ENCODE measurements at places on chromosomes 6 and 20.
A peak's percentile ranks its signal among the peaks of the same experiment; 100 is the strongest.

GRCh38 chr20:56518126-56518525 is 6.4 kb upstream of the FAM209A start:
- DNase-seq = no peak

GRCh38 chr20:62702895-62703852 is 5.5 kb upstream of the NTSR1 start:
- no peak for DNase-seq

- peak; percentile 2 for DNase-seq
Measured at GRCh38 chr6:50442531-50443040, 270.7 kb upstream of the TFAP2D start.

GRCh38 chr6:90249034-90249433 is 47.6 kb downstream of the BACH2 start:
- no peak for DNase-seq

- DNase-seq = no peak
Measured at GRCh38 chr6:84061174-84061573, 27.6 kb downstream of the MRAP2 start.

GRCh38 chr6:46876126-46876525 is 45.6 kb downstream of the ADGRF5 start:
- DNase-seq = no peak

DNA sequence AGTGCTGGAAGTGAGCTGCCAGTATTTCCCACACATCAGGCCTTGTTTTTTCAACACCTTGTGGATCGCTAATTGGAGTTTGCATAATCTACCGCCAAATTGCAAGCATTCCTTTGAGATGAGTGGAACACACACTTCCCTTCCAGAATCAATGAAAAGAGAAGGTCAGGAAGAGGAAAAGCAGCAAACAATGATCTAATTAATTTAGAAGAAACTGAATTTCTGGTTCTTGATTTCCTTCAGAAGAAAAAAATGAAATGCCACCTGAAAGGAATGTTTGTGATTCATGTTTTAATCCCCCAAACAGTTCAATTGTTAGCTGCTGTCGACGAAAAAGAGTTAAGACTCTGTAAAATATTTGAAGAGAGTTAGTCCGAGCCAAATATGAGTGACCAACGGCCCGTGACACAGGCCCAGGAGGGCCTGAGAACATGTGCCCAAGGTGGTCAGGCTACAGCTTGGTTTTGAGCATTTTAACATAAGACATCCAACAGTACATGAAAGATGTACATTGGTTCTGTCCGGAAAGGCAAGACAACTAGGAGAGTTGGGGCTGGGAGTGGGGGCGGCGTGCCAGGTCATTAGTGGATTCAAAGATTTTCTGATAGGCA is 182.3 kb downstream of the MTFR2 start:
- no peak for DNase-seq

GRCh38 chr6:3808759-3809514 is 40.2 kb upstream of the FAM50B start:
- no peak for DNase-seq

DNA sequence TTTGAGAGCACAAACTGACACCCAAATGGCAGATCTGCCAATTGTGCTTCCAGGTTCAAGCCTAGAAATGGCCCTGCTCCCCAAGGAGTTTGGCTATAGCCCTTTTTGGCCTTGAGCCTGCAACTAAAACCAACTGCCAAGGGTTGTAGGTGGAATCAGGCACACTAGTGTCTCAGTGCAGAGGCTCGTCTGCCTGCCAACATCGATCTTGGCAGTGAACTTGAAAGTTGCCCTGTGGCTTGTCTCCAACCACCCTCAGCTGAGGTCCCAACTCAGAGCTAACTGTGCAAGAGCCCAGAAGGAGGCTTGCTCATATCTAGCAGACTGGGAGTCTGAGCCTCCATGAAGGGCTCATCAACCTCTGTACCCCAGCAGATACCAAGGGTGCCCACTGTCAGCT is 92.7 kb upstream of the GLP1R start:
- no peak for DNase-seq

- no peak for DNase-seq
Measured at GRCh38 chr6:99353126-99353525, 3.7 kb upstream of the FAXC start.

GRCh38 chr6:50610562-50610961 is 102.8 kb upstream of the TFAP2D start:
- DNase-seq = no peak

DNA sequence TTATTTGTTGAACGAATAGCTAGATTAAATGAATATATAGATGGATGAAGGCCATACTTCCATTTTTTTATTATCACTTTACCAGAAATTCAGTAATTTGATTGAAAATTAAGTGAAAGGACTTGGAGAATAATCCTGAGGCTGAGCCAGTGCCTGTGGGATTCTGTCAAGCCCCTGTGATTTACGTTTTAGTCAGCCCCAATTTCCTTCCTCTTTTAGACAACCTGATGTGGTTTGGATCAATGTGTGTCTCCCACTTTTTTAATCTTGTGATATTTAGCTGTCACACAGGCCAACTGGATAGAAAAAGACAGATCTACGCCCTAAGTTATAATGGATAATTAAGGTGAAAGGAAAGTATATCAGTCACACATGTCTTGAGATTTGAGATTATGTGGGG is 188.8 kb downstream of the EDN1 start:
- DNase-seq = no peak

GRCh38 chr6:90319044-90319443 is 22.4 kb upstream of the BACH2 start:
- no peak for DNase-seq

DNA sequence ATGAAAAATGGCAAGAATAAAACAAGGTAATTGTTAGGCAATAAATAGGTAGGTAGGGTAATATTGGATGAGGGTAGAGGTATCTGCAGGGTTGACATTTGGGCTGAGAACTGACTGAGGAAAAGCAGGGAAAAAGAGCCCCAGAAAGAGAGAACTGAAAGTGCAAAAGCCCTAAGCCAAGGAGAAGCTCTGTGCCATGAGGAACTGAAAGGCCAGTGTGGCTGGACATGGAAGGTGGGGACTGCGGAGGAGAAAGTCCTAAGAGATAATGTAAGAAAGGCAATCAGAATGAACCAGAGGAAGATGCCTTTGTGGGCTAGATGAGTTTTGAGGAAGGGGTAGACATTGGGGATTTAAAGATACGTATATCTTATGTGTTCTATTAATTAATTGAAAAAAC is 9.9 kb upstream of the HIVEP2 start:
- DNase-seq = no peak

- DNase-seq = no peak
Measured at GRCh38 chr6:135884136-135884535, 32.6 kb downstream of the PDE7B start.

- DNase-seq = peak; percentile 48
Measured at GRCh38 chr6:161586887-161587286, 313.0 kb upstream of the AGPAT4 start.

GRCh38 chr20:41398408-41398807 is 31.8 kb upstream of the EMILIN3 start:
- DNase-seq = peak; percentile 42

- DNase-seq = no peak
Measured at GRCh38 chr6:44029444-44030185, 97.6 kb downstream of the MRPL14 start.

DNA sequence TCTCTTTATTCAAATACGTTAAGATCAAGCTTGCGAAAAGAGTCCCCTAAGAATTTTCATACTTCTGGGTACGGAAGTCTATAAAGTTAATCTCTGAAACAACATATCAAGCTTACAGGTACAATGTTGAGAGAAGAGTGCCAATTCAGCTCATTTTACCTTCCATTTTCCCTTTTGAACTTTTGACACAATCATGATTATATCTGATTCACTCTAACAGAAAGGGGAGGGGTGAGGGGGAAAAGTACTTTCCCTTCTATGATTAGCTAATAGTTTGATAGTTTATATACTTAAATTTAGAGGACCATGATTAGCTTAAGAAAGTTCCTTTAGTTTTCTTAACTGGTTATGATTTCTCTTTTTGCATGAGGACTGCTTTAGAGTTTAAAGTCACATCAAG is 33.5 kb downstream of the SNX3 start:
- no peak for DNase-seq

DNA sequence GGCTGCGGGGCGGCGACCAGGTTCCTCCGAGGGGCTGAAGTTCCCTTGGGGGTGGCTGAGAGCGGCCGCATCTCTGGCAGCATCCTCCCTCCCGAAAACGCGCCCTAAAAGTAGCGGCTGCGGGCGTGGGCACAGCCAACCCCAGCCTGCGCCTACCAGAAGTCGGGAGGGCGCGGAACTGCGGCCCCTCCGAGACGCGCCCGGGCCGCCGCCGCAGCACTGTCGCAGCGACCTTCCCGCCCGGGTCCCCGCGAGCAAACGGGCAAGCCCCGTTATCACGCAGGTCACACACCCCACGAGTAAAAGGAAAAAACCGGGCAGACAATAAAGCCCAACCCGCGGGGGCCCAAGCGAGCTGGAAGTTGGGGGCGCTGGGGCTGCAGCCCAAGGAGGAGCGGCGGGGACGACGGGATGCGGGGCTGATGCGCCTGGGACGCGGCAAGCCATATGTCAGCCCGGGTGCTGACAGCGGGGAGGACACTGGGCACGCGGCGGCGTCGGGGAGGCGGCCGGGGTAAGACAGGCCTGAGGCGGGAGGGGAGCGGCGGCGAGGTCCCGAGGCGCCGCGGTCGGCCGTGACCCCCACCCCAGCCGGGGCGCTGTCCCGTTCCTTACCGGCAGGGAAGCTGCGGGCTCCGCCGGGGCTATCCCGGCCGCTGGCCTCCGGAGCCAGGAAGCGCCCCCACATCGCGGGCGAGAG is 659 bp downstream of the CEP85L start:
- DNase-seq = no peak

DNA sequence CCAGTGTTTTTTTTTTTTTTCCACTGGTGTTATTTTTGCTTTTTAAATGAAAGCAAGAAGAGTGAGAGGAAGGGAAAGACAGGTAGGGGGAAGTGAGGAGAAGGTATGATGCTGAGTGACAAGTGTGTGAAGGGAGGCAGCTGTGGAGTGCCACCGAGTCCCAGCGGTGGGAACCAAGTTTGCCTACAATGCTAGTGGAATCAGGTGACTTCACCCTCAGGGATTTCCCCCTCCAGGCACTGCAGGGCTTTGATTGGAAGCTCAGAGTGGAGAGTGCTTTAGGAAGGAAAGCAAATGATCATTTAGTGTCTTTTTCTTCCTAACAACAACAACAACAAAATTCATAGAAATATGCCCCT is 120.5 kb upstream of the ENPP5 start:
- no peak for DNase-seq

DNA sequence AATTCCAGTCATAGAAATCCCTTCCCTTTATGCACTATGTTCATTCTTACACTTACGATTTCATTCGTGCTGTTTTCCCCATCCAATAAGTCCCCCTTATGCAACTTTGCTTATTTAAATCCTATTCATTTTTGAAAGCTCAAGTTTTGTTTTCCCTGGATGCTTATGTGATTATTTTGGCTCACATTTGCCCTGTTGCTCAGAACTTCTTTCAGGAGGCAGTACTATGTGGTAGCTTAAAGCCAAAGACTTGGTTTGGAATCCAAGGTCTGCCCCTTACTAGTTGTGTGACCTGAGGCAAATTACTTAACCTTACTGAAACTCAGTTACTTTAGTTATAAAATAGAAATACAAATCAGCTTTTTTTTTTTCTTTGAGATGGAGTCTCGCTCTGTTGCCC is 59.6 kb downstream of the MOXD1 start:
- no peak for DNase-seq

GRCh38 chr20:21303872-21304586 is 898 bp downstream of the XRN2 start:
- DNase-seq = peak; percentile 19

GRCh38 chr20:46807998-46808397 is 86.6 kb upstream of the EYA2 start:
- DNase-seq = no peak

- DNase-seq = no peak
Measured at GRCh38 chr6:84136364-84137050, 90.9 kb downstream of the CEP162 start.

- DNase-seq = no peak
Measured at GRCh38 chr6:154301839-154302752, 54.5 kb downstream of the IPCEF1 start.

- DNase-seq = no peak
Measured at GRCh38 chr6:67663105-67663895, 971.8 kb upstream of the ADGRB3 start.

- DNase-seq = no peak
Measured at GRCh38 chr6:157596461-157596860, 215.5 kb downstream of the ZDHHC14 start.

DNA sequence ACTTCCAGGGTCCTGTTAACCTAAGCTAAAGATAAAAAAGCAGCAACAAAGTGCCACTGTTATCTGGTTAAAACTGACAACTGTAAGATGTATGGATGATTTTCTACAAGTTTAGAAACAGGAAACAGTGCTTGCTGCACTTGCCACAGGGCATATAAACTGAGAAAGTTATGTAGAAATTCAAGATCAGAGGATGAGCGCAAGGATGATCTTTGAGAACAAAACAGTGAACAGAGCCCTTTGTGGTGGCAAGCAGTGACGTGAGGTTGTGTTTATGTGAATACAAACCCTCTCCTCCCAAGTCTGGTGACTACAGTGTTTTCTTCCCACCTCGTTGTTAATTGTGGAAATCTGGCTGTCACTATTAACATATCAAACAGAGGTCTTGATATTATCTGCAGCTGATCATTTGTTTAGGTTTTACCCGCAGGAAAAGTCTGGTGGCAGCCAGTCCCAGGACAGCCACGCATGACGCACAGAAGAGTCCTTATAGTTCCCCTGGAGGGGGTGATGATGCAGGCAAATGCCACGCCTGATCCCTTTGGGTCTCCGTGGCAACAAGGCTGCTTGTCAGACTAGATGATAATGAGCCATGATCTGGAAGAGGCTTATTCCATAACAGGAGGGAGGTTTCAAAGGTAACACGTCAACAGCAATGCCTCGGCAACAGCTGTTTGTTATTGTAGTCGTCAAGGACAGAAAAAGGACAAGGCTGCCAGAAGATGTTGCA is 43.1 kb upstream of the TNFAIP3 start:
- DNase-seq = no peak

DNA sequence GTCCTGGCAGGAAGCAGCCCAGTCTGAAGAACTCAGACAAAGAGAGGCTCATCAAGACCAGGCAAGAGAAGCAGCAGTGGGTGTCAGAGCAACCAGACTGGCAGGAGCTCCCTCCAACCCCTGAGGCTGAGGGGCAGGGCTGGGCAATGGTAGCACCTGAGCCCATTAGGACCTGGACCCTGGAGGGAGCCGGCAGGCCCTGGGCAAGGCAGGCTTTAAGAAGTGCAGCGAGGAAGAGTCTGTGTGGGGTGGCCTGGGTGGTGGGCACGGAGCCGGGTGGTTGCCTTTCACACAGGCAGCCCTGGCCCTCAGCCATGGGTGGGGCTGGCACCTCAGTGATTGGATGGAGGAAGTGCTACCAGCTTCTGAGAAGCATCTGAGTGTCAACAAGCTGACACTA is 33.1 kb upstream of the IRF4 start:
- DNase-seq = no peak

DNA sequence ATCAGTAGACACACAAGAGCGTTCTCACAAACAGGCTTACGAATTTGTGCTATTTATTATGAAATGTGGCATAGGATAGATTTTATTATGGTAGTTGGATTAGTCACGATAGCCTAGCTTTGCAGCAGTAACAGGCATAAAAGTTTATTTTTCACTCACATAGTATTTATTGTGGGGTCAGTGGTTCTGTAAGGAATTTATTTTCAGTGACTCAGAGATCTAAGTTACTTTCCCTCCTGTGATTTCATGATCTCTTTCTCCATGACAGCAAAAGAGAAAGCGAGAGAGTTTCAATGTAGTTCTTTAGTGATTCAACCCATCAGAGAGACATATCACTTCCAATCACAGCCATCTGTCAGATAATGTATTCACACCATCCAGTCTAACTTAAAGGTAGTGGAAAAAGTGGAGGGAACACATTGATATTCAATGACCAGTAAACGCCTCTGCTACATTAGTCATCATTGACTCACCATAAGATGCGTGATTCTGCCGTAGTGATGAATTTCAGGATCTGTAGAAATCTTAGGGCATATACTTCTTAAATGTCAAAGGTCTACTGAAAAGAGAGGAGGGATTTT is 605.5 kb downstream of the HDGFL1 start:
- DNase-seq = no peak

Data from left kidney (tissue), 8 donors.